Sciatic nerve (tissue), 2 donors: ENCODE measurements at places on chromosomes 1 and 21. TPM values are rescaled to one million over a fixed set of nuclear protein-coding genes. Genes with fewer than 3 reads are reported as not detected.

KCNJ6 gene
- total RNA-seq, result not detected

HNRNPR gene
- total RNA-seq, result 133 TPM

SFT2D2 gene
- 74.4 TPM for total RNA-seq

PERM1 gene
- total RNA-seq, result not detected

C1orf56 gene
- total RNA-seq, result 5.6 TPM

GJA8 gene
- not detected for total RNA-seq

SRGAP2B gene
- 89.4 TPM for total RNA-seq

LCE4A gene
- not detected for total RNA-seq

ZNF697 gene
- 4.9 TPM for total RNA-seq

KLHDC9 gene
- total RNA-seq, result 6.6 TPM

NBPF20 gene
- 4.7 TPM for total RNA-seq

CFHR1 gene
- total RNA-seq, result 1.3 TPM

SPAG17 gene
- 0.89 TPM for total RNA-seq

CHD5 gene
- total RNA-seq, result 0.09 TPM

SDC3 gene
- 84.9 TPM for total RNA-seq

GRCh38 chr1:201181726-201182125, 8.9 kb upstream of the IGFN1 start:
- no peak for DNase-seq

GRCh38 chr1:202351725-202352124, 3.2 kb downstream of the PPP1R12B start:
- no peak for DNase-seq

DNA sequence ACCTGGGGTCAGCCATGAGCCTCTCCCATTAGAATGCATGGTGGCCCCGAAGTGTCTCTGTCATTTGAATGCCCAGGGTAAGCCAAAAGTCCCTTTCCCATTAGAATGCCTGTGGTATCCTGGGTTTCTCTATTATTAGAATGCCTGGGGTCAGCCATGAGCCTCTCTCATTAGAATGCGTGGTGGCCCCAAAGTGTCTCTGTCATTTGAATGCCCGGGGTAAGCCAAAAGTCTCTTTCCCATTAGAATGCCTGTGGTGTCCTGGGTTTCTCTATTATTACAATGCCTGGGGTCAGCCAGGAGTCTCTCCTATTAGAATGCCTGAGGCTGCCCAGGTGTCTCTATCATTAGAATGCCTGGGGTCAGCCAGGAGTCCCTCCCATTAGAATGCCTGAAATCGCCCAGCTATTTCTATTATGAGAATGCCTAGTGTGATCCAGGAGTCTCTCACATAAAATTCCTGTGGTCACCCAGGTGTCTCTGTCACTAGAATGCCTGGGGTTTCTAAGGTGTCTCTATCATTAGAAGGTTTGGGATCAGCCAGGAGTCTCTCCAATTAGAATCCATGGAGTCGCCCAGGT, 65.5 kb downstream of the RNF187 start:
- peak; percentile 2 for DNase-seq

DNA sequence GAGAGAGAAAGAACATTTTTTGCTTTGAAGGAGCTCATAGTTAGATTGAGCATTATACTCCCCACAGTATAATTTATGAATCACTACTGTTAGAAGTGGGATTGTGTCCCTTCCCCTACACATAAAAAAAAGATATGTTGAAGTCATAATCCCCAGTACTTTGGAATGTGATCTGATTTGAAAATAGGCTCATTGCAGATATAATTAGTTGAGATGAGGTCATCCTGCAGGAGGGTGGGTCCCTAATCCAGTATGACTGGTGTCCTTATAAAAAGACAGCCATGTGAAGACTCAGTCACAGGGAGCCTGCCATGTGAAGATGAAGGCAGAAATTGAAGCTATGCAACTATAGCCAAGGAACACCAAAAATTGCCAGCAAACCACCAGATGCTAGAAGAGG, 76.4 kb downstream of the TGFB2 start:
- no peak for DNase-seq

GRCh38 chr1:19597496-19598309, 46.4 kb upstream of the NBL1 start:
- no peak for DNase-seq

GRCh38 chr1:241229216-241229615, 127.8 kb downstream of the RGS7 start:
- no peak for DNase-seq

- DNase-seq, result no peak
These were observed 28.1 kb upstream of the WASF2 start for GRCh38 chr1:27517907-27518718.

DNA sequence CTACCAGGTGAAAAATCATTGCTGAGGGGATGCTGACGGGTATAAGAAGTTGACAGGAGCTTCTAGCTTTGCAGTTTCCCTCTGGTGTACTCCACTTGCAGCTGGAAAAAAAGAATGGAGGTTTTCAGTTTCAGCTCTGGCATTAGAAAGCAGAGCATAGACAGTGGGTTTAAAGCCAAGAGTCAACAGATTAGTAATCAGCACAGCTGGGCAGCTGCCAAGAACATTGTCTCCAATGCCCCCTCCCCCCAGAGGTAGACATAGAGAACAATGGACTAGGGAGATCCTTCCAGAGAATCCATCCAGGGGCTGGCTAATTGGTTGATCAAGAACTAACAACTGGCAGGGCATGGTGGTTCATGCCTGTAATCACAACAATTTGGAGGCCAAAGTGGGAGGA, 10.1 kb upstream of the ZBTB8B start:
- no peak for DNase-seq

DNA sequence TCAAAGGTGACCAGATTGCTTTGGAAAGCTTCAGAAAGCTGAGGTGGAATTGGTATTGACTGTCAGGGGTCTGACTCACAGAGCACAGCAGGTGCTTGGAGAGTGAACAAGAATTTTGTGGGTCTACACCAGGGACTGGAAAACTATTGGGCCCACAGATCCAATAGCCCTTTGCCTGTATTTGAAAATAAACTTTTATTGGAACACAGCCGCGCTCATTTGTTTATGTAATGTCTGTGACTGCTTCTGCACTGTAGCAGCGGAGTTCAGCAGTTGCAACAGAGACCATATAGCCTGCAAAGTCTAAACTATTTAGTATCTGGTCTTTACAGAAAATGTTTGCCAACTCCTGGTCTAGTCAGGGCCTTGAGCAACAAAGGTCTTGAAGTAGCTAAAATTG, 315.6 kb downstream of the NFIA start:
- DNase-seq, result no peak

- DNase-seq, result no peak
These were observed 5.5 kb downstream of the NCAM2 start for GRCh38 chr21:21003701-21004100.

DNA sequence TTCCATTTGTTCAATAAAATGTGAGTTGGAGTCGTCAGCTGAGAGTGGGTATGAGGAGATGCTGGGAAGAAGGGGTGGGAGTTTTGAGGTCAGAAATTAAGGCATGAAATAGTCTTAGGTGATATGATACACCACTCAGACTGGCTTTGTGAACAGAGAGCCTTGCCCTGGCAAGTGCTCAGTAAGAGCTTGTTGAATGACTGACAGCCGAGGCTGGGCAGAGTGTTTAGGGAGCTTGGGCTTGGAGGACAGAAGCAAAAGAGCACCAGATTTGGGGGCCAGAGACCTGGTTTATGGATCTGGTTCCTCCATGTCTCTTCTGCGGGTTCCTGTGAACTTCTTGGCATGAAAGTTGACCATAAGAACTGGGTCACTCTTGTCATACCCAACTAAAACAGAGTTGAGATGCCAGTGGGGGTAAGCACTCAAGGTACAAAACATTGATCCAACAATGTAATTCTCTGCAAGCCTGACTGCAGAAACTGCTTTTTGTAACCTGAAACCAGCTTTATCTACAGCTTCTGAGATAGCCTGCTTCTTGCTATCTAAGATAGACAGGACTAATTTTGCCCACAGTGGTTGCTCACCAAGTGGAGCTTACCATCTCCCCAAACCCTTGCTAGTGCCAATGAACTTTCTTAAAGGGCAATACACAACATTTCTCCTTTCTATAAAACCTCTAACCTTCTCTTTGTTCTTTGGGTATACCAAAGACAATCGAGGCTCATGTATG, 126.4 kb downstream of the TENT5C start:
- no peak for DNase-seq

DNA sequence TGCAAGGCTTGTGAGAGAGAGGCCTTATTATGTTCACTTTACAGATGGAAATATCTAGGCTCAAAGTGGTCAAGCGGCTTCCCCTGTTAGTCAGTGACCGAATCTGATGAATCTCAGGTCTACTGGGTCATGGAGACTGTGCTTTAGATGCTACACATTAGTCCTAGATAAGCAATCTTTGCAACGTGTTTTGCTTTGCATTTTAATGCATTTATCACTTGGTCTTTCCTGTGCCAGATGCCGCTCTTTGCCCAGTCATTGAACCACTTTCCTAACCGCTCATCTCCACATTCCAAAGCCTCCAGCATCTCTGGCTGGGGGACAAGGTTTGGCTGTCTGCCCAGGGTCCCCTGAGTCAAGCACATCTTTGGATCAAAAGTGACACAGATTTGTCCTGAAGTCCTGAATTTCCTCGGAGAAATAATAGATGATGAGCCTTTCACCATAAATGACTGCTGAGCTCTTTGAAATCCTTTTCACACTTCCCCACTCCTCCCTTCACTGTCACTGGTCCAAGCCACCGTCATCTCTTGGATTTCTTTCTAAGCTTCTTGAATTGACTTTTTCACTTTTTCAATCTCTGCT, 96.0 kb upstream of the USP24 start:
- DNase-seq, result no peak

DNA sequence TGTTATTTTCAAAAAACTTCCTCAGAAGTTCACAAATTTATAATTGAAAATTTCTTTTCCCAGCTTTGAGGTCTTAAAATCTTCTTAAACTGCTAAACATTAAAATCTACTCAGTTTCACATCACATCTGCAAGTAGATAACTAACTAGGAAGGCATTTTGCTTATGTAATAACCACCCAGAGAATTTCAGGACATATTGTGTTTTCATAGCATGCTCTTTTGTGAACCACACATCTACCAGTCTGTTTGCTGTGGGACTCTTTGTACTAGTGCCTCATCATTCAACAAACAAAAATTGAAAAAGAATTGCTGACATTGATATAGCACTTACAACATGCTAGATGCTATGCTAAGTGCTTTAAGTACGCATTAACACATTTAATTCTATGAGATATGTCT, 31.6 kb upstream of the C1orf146 start:
- no peak for DNase-seq

DNA sequence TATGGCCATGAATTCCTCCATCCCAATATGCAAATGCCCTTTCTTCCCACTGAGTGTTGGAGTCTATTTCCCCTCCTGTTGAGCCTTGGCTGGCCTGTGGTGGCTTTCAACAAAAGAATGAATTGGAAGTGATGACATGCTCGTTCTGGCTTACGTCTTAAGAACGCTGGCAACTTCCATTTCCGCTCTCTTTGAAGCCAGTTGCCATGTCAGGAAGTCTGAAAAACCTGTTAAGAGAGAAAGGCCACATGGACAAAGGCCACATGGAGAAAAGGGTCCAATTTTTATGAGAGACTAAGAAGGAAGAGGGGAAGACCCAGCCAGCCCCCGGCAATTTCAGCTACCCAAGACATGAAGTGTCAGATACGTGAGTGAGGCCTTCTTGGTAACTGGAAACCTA, 45.6 kb upstream of the GADD45A start:
- DNase-seq, result no peak

DNA sequence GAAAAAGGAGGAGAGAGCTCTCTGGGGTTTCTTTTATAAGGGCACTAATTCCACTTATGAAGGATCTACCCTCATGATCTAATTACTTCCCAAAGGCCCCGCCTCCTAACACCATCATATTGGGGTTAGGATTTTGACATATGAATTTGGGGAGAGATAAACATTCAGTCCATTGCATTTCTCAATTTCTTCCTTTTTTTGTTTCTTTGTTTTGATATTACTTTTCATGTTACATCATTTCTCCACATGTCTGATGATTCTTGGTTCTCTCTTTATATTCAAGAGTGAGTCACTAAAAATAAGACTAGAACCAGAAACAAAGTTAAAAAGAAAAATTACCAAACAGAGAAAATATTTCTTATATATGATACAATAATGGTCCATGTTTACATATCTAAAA, 63.2 kb upstream of the DUSP10 start:
- DNase-seq, result no peak

- DNase-seq, result no peak
These were observed 2.6 kb upstream of the ABCB10 start for GRCh38 chr1:229561141-229561540.

- no peak for DNase-seq
These were observed 6.9 kb upstream of the NOS1AP start for GRCh38 chr1:162062542-162063015.

DNA sequence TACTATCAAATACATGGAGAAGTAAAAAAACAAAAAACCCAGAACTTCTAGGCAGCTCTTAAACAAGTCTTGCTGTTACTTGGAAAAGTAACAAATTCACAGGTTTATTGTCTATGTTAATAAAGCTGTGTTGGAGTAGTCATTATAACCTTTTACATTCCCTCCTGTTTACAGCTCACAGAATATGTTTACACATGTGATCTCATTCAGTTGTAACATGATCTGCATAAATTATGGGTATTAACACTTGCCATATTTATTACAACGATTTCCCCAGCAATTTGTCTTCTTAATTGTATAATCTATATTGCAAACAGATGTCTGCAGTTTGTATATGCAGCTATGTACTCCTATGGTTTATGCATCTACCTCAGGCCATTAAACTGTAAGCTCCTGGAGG, 28.6 kb downstream of the ERG start:
- no peak for DNase-seq

GRCh38 chr1:81437213-81437612, 363.5 kb upstream of the ADGRL2 start:
- no peak for DNase-seq

- peak; percentile 86 for DNase-seq
These were observed 27.0 kb upstream of the PRSS38 start for GRCh38 chr1:227788271-227789083.

DNA sequence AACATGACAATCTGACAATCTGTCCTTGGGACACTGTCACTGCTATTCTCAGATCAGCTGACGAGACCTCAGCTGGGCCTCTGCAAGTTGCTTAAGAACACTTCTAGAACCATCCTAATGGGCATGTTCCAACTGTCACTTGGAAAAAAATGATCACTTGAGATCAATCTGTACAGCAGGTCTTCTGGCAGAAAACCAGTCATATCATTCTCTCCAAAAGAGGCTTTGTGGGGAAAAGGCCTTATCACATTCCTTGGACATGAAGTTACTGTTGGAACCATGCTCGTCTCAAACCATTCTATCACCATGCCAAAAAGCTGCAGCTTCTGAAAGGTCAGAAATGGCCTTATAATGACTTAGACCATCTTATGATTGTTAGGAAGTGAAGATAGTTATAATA, 744.2 kb downstream of the USP25 start:
- DNase-seq, result no peak

DNA sequence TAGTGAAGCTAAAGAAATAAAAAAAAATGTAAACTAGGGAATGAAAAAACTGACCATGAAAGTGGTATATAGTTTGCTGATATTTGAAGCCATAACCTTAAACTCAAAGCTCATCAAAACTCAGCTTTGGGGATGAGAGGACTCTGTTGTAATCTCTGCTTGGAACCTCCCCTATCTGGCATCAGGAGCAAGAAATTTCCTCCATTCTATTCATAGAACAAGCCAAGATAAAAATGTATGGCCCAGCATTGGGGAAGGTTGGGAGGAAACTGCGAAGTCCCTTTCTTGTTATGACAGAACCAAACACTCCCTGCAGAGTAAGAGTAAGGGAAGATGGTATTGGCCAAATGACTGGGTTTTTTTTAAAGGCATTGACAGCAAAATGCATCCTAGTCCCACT, 35.6 kb downstream of the MCOLN2 start:
- no peak for DNase-seq
